ENCODE measurements at places on chromosomes 3 and 15. TPM values are rescaled to one million over a fixed set of nuclear protein-coding genes. Genes with fewer than 3 reads are reported as not detected.
A peak's percentile ranks its signal among the peaks of the same experiment; 100 is the strongest.

DNA sequence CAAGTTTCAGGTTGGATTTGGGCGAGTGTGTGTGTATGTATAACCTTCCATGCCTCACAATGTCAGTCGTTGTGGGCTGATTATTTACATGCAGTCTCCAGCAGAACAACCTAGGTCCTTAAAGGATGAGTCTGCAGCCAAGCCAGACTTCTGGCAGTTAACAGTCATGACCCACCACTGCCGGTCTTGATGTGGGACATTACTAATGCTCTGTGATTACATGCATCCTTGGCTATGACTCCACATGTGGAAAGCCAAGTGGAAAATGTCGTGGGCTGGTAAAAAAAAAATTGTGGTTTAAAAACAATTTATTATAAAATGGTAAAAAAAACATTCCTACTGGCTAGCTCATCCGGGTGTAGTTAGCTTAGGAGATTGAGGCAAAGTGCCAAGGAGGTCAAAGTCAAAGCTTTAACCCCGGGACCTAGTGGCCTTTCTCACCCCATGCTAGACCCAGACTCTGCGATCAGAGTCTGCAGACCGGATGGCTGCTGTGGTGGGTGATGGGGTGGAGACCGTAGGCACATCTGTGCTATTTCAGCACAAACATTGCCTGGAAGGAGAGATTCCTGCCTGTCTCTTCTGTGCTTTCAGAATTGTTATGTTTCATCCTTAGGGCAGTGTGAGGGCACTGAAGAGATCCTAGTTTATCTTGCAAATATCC lies 6.8 kb downstream of the RARRES1 start:
- DNase-seq = peak; percentile 45

DNA sequence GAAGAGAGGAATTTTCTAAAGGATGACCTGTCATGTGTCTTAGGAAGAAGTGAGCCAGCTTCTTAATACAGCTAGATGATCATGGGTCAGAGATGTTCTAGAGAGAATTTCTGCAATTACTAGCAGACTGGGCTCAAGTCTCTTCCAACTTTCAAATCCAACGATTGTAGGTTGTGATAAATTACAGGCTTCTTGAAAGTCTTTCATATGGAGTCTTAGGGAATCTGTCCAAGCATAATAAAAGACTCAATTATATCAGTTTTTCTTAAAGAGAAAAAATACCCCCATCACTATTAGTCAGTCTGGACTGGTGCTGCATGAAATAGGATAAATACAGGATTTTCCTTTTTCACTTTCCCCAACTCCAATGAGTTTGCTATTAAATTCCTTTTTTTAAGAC lies 59.1 kb downstream of the DRD3 start:
- no peak for DNase-seq

The GPR62 gene
- not detected for total RNA-seq

DNA sequence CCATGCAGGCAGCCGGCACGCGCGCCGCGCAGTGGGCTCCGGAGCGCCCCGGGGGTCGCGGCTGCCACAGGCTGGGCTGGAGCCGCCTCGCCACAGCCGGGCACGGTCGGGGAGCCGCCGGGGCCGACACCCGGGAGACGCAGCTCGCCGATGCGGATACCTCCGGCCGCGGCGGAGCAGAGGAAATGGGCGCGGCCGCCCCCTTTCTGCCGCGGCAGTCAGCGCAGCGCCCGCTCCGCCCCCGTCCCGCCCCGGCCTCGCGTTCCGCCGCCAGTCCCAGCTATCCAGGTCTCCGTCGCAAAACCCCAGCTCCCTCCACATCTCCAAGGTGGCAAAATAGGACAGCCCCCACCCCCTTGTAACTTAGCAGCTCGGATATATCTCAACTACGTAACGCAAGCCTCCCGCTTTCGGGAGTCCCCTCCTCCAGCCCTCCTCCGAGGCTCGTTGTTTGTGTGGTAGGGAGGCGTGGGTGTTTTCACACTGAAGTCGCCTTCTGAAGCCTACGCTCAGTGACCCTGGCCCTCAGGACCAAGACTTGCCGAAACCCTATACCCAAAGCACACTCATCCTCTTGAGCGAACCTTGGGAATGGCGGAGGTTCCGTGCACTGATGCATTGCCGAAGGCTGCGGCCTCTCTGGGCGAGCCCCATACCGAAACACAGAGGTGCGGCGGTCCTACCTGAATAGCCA lies at the start of gene SH3BP5:
Gene SH3BP5 (minus strand): TSS at position 182 of the 694 bp plus-strand sequence. CDS start 178 bp downstream, at position 4.
- peak; percentile 66 for DNase-seq

DNA sequence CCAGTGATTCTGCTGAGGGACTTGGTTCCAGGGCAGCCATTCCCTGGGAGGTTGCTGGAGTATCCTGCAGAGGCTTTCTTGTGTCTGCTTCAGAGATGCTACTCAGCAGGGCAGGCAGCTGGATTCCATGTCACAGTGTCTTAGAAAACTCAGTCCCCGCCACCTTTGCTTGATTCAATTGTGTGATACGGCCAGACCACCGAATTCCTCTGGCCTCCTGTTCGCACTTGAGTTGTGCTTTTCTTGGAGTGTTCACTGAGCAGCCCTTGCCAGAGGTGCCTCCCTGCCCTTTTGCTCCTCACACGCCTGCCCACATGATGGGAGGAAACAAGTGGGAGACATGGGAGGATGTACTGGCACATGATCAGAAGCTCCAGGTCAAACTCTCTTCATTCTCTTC lies 19.6 kb upstream of the SHC4 start:
- DNase-seq = no peak

The AHSG gene
- not detected for total RNA-seq

DNA sequence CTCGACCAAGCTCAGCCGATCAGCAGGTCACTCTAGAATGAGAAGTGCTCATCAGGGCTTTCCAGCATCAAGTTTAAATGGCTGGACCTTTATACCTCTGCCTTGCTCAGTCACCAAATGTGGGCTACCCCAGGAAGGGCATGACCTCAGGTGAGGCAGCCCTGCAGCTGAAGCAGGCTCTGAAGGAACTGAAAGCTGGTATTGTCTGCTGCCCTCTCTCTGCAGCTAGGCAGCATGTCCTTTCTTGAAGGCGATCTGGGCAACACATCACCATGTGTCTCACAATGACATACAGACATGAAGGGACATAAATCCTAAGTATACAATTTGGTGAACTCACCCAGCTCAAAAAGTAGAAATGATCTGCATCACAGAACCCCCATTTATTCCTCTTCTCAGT lies 38.7 kb upstream of the ARID3B start:
- no peak for DNase-seq

The CHRM5 gene
- 0.98 TPM for total RNA-seq

The GPR176 gene
- 13.5 TPM for total RNA-seq

GRCh38 chr3:150787741-150788370 lies 24.9 kb upstream of the SIAH2 start:
- peak; percentile 82 for DNase-seq

- DNase-seq = no peak
Observed at GRCh38 chr15:96893159-96893906, 562.8 kb downstream of the NR2F2 start.

- DNase-seq = peak; percentile 11
Observed at GRCh38 chr15:64010719-64011118, 35.6 kb downstream of the DAPK2 start.

- DNase-seq = no peak
Observed at GRCh38 chr3:189305412-189305811, 133.6 kb downstream of the TPRG1 start.

- DNase-seq = no peak
Observed at GRCh38 chr3:70277304-70277703, 35.1 kb downstream of the MDFIC2 start.

- no peak for DNase-seq
Observed at GRCh38 chr3:72017935-72018334, 233.0 kb upstream of the PROK2 start.

- no peak for DNase-seq
Observed at GRCh38 chr3:31615071-31615875, 82.5 kb downstream of the STT3B start.

DNA sequence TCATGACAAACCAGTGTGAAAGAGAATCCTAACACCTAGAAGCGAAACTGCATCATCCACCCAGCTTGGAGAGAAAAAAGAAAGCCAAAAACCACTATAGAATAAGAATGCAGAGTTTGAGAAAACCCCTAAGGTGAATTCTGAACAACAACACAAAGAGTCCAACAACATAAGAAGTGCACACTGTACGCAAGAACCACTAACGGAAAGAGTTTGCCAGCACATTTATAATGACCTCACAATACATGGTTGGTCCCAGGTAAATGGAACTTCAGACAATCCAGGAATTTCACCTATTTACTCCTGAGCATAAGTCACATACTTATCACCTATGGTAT lies 128.3 kb upstream of the BHLHE40 start:
- DNase-seq = no peak

GRCh38 chr15:70531576-70531975 lies 231.8 kb downstream of the UACA start:
- no peak for DNase-seq

- DNase-seq = no peak
Observed at GRCh38 chr3:177606891-177607290, 409.6 kb upstream of the TBL1XR1 start.

- DNase-seq = no peak
Observed at GRCh38 chr3:52829906-52830463, 487 bp downstream of the ITIH4 start.

The CCDC14 gene
- total RNA-seq = 38.9 TPM

- no peak for DNase-seq
Observed at GRCh38 chr3:192919901-192920300, 2.2 kb upstream of the MB21D2 start.

DNA sequence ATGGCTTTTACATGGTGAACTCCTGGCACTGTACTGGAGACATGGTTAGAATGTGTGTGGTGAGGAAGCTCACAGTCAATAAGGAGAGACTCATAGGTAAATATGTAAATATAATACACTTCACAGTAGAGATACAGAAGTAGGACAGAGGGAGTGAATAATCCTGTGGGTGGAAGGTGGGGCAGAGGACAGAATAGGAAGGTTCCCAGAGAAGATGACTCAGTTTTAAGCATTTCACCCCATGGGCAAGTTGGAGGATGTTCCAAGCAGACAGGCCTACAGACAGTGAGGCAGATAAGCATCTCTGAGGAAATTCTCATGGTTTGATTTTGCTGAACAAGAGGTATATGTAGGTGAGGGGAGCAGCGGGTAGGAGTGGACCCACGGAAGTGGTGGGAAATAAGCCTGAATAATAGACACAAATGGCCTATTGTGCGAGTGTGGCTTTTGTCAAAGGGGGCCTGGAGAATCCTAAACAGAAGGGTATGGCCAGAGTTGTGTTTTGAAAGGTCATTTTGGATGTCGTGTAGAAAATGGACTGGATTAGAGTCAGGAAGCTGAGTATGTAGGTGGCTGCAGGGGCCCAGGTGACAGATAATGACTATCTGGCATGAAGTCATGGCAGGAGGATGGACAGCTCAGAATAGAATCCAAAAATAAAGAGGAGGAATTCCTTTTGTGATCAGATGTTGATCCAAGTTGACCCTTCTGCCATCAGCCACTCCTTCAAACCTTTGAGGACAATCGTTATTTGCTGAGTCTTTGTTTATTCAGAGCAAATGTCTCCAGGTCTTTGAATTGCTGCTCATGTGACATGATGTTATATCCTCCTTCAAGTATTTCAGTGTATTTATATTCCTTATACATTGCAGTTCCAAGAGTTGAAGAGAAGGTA lies 97.3 kb upstream of the THRB start:
- no peak for DNase-seq

- DNase-seq = no peak
Observed at GRCh38 chr15:39358441-39359041, 222.3 kb upstream of the THBS1 start.

DNA sequence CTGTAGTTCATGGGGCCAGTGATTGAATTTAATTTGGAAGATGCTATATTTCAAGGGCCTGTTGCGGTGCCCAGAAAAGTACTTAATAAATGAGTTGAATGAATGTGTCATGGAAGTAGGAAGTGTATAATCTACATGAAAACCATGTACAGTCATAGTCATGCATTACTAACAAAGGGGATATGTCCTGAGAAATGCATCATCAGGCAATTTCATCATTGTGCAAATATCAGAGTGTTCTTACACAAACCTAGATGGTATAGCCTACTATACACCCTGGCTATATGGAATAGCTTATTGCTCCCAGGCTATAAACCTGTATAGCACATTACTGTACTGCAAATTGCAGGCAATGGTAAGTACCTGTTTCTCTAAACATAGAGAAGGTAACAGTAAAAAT lies 10.7 kb upstream of the MYO5C start:
- no peak for DNase-seq

GRCh38 chr3:17836092-17836491 lies 93.7 kb upstream of the TBC1D5 start:
- DNase-seq = no peak

The HCN4 gene
- not detected for total RNA-seq

The FBXL22 gene
- not detected for total RNA-seq

The CD276 gene
- total RNA-seq = 58.0 TPM

The MLF1 gene
- total RNA-seq = 9.3 TPM

The CCDC9B gene
- 19.9 TPM for total RNA-seq

DNA sequence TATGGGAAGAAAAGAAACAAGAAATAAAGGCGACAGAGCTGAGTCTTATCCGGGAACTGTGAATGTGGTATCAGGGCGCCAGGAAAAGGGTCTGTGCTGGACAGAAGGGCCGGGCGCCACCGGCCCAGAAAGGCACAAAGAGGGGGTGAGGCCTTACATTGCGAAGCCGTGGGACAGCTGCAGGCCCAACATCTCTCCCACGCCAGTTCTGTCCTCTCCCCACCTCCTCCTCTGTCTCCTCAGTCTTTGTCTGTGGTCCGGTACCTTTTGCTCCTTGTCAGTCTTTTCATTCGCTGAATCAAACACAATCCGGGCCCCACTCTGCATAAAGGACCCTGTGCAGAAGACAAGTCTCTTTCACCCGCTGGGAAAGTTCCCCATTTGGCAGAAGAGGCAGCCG lies 81.8 kb downstream of the LRIG1 start:
- DNase-seq = no peak

The CKMT1A gene
- total RNA-seq = not detected

- DNase-seq = no peak
Observed at GRCh38 chr15:100108846-100109245, 232.9 kb downstream of the ADAMTS17 start.

The RLBP1 gene
- not detected for total RNA-seq

- DNase-seq = no peak
Observed at GRCh38 chr15:81749716-81750375, 296.0 kb downstream of the MEX3B start.

DNA sequence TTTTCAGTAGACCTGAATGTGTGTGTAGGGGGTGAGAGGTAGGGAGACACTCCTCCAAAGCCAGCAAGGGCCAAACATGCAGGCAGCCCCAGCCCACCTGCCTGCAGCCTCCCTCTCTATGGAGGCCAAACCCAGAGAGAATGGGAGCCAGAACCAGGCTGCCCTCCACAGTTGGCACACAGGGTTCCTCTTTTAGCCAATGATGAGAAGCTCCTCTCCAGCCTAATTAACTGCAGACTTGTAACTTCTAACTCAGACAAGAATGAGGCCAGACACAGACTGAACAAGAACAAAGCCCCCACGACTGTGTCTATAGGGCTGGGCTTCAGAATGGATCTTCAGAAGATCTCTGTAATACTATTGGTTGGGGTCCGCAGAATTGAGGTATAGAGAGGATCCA lies 12.3 kb upstream of the TLE3 start:
- DNase-seq = no peak

GRCh38 chr15:84570164-84570735 lies 30.6 kb upstream of the ZSCAN2 start:
- peak; percentile 53 for DNase-seq

- no peak for DNase-seq
Observed at GRCh38 chr15:88730751-88731150, 72.5 kb upstream of the ACAN start.

- no peak for DNase-seq
Observed at GRCh38 chr3:154458560-154458959, 28.6 kb upstream of the GPR149 start.

GRCh38 chr3:164791263-164791662 lies 287.0 kb downstream of the SI start:
- no peak for DNase-seq

The NR1I2 gene
- 0.39 TPM for total RNA-seq

- DNase-seq = no peak
Observed at GRCh38 chr3:193989186-193989585, 146.8 kb upstream of the HES1 start.

Measured in tibial nerve (tissue), 4 donors.